ENCODE measurements at places on chromosomes 6 and 20. TPM values are rescaled to one million over a fixed set of nuclear protein-coding genes. Genes with fewer than 3 reads are reported as not detected.

The MEI4 gene
- total RNA-seq, result 0.86 TPM

The NOX3 gene
- total RNA-seq, result not detected

The ANGPT4 gene
- 0.22 TPM for total RNA-seq

The KIF25 gene
- total RNA-seq, result not detected

The LCA5 gene
- 5.3 TPM for total RNA-seq

The MCHR2 gene
- total RNA-seq, result not detected
